ENCODE measurements at places on chromosomes 1 and 21. TPM values are rescaled to one million over a fixed set of nuclear protein-coding genes. Genes with fewer than 3 reads are reported as not detected.
A peak's percentile ranks its signal among the peaks of the same experiment; 100 is the strongest.

DNA sequence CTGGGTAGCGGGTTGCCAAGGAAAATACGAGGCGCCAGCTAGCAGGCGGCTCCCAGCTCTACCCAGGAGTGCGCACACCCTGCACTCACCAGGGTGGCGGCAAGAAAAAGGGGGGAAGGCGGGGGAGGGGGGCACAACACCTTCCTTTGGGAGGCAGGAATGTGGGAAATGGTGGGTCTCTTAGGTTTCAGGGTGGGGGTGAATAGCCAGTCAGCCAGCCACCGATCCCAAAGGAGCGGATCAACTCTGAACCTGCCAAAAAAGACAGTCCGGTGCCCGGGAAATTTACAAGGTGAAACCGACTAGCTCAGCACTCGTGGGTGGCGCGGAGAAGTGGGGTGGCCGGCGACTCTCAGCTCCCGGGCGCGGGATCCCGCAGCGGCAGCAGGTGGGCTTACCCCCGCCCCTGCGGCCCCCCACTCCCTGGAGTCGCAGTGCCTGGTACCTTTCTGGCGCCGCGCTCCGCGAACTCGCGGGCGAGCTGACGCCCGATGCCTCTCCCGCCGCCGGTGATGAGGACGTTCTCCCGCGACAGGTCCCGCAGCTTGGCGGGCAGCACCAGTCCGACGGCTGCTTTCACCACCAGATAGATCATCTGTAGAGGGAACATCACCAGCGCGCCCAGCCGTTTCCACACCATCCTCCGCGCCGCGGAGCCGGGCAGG, 1.2 kb downstream of the DHRS3 start:
- peaks cover 21% of the 10 kb centered on the region for H3K4me1 ChIP-seq
- H3K27ac ChIP-seq = peak overlapping the region; percentile 77
- no peak for DNase-seq
- no peaks in the 10 kb centered on the region for H3K27me3 ChIP-seq
- H3K4me3 ChIP-seq = peak overlapping the region; percentile 66

The NTRK1 gene
- not detected for total RNA-seq

DNA sequence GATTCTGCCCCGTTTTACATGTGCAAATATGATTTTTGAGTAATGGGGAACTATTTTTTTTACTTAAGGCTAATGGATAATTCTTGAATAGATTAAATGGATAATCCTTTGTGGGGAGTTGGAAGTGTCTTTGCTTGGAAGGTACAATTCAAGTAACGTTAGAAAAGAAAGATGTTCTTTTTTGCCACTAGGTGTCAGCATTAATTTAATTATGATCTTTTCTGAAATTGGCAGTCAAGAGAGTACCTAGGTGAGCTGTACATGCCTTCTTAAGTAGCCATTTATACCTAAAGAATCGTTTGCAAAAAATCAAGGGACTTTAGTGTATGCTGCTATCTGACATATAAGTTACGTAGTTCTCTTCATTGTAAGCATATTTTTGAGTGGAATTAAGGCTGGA, 2.2 kb downstream of the FBXO28 start:
- H3K27ac ChIP-seq = no peak overlapping the region
- H3K4me3 ChIP-seq = no peak overlapping the region
- peak; percentile 68 for DNase-seq
- no peaks in the 10 kb centered on the region for H3K4me1 ChIP-seq

DNA sequence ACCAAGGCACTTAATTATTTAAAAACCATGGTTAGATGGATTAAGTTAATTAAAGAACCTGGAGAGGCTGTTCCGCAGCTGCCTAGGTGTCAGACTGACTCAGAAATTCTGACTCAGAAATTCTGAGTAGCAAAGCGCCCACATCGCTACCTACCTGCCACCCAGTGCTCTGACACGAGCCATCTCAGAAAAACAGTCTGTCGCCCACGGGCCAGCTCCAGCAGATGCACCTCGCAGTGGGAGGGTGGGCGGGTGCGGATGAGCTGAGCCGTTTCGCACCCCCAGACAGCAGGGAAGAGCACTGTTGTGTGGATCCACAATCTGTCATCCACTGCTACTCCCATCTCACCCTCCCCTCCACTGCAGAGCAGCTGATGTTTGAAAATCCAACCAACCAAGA, 13.5 kb downstream of the KCNK1 start:
- H3K4me3 ChIP-seq = no peak overlapping the region
- no peak for DNase-seq
- H3K27me3 ChIP-seq = no peaks in the 10 kb centered on the region

The TSPEAR gene
- total RNA-seq = not detected

- no peaks in the 10 kb centered on the region for H3K27me3 ChIP-seq
- DNase-seq = no peak
- no peaks in the 10 kb centered on the region for H3K4me1 ChIP-seq
- H3K36me3 ChIP-seq = peaks cover 1% of the 10 kb centered on the region
- no peak overlapping the region for H3K4me3 ChIP-seq
- no peak overlapping the region for H3K27ac ChIP-seq
Measured at GRCh38 chr1:64147759-64148158, 55.7 kb upstream of the UBE2U start.

- H3K27me3 ChIP-seq = no peaks in the 10 kb centered on the region
- H3K4me1 ChIP-seq = peaks cover 45% of the 10 kb centered on the region
- peak overlapping the region; percentile 60 for H3K27ac ChIP-seq
- peaks cover 28% of the 10 kb centered on the region for H3K36me3 ChIP-seq
- DNase-seq = peak; percentile 91
Measured at GRCh38 chr1:8412183-8412831, 94.4 kb downstream of the SLC45A1 start.
